Smooth muscle cell of the umbilical artery (primary cell): ENCODE measurements at places on chromosomes 16 and 17. TPM values are rescaled to one million over a fixed set of nuclear protein-coding genes. Genes with fewer than 3 reads are reported as not detected.

Gene SLC4A1
- not detected in 2 replicates for total RNA-seq

Gene AGRP
- total RNA-seq, result not detected in 2 replicates

Gene SPPL2C
- total RNA-seq, result not detected in 2 replicates

Gene MT1A
- total RNA-seq, result 0.88 TPM in 1 of 2 replicates, not detected in the other

Gene ATP2A1
- total RNA-seq, result under 0.01 and 1.0 TPM in 2 replicates

Gene LITAFD
- not detected in 2 replicates for total RNA-seq

Gene TNP2
- not detected in 2 replicates for total RNA-seq

Gene NAA38
- total RNA-seq, result 25.0 and 85.2 TPM in 2 replicates

Gene C17orf100
- total RNA-seq, result 0.55 and 0.59 TPM in 2 replicates

Gene KRTAP2-2
- not detected in 2 replicates for total RNA-seq

Gene CA7
- total RNA-seq, result not detected in 2 replicates

Gene KRT39
- not detected in 2 replicates for total RNA-seq

Gene TRAF4
- total RNA-seq, result 33.3 and 33.5 TPM in 2 replicates

Gene TBX6
- under 0.01 TPM in 1 of 2 replicates, not detected in the other for total RNA-seq

Gene HP
- total RNA-seq, result not detected in 2 replicates

Gene CBX2
- 0.89 and 3.8 TPM in 2 replicates for total RNA-seq

Gene FOXC2
- 0.89 and 4.4 TPM in 2 replicates for total RNA-seq

Gene CRAMP1
- 5.0 and 11.4 TPM in 2 replicates for total RNA-seq

Gene CD19
- total RNA-seq, result not detected in 2 replicates

Gene CCL17
- total RNA-seq, result not detected in 2 replicates

Gene ABI3
- total RNA-seq, result under 0.01 TPM in 1 of 2 replicates, not detected in the other

Gene GAN
- total RNA-seq, result 11.9 and 16.0 TPM in 2 replicates

Gene KRT24
- not detected in 2 replicates for total RNA-seq

Gene FDXR
- 45.0 and 52.9 TPM in 2 replicates for total RNA-seq

Gene KRT25
- not detected in 2 replicates for total RNA-seq

Gene NEUROD2
- total RNA-seq, result not detected in 2 replicates

Gene ZPBP2
- not detected in 2 replicates for total RNA-seq

Gene CDH3
- under 0.01 and 0.14 TPM in 2 replicates for total RNA-seq

Gene HBA2
- total RNA-seq, result not detected in 2 replicates

Gene DBNDD1
- 0.89 and 3.5 TPM in 2 replicates for total RNA-seq

Gene ENO3
- total RNA-seq, result 4.9 and 5.0 TPM in 2 replicates

Gene KLHL10
- total RNA-seq, result 0.28 TPM in 1 of 2 replicates, not detected in the other

Gene SYCE1L
- total RNA-seq, result not detected in 2 replicates

Gene CACNG3
- not detected in 2 replicates for total RNA-seq

Gene ASPHD1
- 8.0 and 12.5 TPM in 2 replicates for total RNA-seq

Gene TERB1
- total RNA-seq, result under 0.01 TPM in 1 of 2 replicates, not detected in the other

Gene NPW
- 0.30 and 0.65 TPM in 2 replicates for total RNA-seq
